ENCODE measurements at places on chromosomes 16 and 17.

DNA sequence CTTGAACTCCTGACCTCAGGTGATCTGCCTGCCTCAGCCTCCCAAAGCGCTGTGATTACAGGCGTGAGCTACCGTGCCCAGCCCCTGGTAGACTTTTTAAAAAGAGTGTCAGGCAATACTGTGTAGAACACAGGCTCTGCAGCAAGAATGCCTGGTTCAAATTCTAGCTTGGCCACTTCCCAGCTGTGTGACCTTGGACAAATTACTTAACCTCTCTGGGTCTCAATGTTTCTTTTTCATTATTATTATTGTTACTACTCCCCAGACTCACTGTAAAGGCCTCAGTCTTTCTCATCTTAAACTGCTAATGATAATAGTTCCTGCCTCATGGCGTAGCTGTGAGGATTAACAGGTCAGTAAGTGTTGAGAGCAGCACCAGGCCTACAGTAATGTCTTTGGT, 114.3 kb downstream of the LITAF start:
- no peak for DNase-seq

- no peak for DNase-seq
Observed at GRCh38 chr17:53719229-53719628, 103.5 kb upstream of the KIF2B start.

GRCh38 chr16:57699899-57700298, 5.3 kb downstream of the DRC7 start:
- no peak for DNase-seq

DNA sequence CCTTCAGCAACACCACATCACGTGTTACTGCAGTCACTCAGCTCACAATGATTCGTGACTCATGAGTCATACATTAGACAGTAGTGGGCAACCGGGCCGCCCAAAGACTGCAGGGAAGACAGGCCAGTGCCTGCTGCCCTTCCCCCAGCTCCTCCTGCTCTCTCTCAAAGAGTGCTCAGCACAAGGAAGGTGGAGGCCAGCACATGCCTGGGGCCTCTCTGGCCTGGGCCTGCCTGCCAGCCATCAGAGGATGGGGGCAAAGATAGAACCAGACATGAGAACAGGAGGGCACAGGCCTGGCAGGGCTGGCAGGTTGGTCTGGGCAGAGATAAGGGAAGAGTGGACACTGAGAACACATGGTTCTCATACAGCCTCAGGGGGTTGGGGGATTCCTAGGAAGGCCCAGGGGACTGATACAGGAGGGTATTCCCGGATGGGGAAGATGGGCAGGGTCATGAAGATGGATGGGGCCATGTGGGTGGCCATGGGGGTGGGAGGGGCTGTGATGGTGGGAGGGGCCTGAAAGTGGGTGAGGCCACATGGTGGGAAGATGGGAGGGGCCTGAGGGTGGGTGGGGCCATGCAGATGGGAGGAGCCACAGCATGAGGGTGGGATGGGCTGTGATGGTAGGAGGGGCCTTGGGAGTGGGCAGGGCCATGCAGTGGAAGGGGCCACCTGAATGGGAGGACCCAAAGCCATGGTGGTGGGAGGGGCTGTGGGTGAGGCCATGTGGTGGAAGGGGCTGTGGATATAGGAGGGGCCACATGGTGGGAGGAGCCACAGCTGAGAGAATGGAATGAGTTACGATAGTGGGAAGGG, 29.0 kb downstream of the KATNB1 start:
- peak; percentile 35 for DNase-seq

DNA sequence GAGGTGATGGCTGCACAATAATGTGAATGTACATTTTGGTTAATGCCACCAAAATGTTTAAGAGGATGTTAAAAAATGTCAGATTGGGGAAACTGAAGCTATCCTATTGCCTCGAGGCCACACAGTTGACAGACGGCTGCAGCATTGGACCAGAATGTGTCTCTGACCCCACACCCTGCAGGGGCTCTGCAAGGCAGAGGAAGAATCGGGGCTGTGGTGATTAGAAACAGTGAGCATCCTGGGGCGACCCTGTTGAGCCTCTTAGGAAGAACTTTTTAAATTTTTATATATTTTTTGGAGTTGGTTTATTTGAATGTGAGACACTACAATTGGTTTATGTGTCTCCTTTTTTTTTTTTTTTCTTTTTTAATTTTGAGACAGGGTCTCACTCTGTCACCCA, 15.0 kb upstream of the ADORA2B start:
- DNase-seq, result no peak

GRCh38 chr16:1008085-1008484, 26.5 kb downstream of the SOX8 start:
- DNase-seq, result no peak

DNA sequence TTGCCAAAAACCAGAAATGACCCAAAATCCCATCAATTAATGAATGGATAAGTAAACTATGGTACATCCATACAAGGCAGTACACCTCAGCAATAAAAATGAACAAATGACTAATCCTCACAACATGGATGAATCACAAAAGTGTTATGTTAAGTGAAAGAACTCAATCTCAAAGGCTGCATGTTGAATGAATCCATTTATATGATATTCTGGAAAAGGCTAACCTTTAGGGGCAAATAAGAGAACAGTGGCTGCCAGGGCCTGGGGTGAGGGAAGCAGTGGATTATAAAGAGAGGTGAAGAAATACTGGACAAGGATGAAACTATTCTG, 46.1 kb upstream of the MSI2 start:
- no peak for DNase-seq

GRCh38 chr17:35011671-35012216, 31.4 kb downstream of the LIG3 start:
- no peak for DNase-seq

- no peak for DNase-seq
Observed at GRCh38 chr16:19316846-19317245, 31.3 kb downstream of the CLEC19A start.

GRCh38 chr17:77151186-77151585, 10.4 kb downstream of the SEC14L1 start:
- no peak for DNase-seq

- DNase-seq, result no peak
Observed at GRCh38 chr17:18949566-18949965, 2.4 kb upstream of the SLC5A10 start.

- DNase-seq, result no peak
Observed at GRCh38 chr17:2903193-2903974, 107.1 kb downstream of the RAP1GAP2 start.

- DNase-seq, result peak; percentile 59
Observed at GRCh38 chr17:28570716-28571360, 486 bp downstream of the PIGS start.

GRCh38 chr17:73013301-73013700, 79.2 kb downstream of the SLC39A11 start:
- no peak for DNase-seq

GRCh38 chr17:7410634-7411426, 3.2 kb downstream of the NLGN2 start:
- DNase-seq, result no peak

DNA sequence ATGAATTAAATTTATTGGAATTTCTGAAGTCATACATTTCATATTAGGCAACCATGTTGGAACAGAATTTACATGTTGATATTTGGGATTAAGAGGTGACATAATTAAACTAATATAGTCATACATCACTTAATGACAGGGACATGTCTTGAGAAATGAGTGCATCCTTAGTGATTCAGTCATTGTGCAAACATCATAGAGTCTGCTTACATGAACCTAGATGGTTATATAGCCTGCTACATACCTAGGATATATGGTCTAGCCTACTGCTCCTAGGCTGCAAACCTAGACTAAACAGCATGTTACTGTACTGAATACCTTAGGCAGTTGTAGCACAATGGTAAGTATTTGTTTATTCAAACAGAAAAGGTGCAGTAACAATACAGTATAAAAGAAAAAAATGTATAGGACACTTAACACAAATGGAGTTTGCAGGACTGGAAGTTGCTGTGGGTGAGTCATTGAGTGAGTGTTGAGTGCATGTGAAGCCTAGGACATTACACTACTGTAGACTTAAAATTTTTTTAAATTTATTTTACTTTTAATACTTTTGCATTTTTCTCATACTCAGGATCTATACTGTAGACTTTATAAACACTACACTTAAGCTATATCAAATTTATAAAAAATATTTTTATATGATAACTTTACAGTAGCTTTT, 85.6 kb downstream of the OMG start:
- DNase-seq, result no peak

DNA sequence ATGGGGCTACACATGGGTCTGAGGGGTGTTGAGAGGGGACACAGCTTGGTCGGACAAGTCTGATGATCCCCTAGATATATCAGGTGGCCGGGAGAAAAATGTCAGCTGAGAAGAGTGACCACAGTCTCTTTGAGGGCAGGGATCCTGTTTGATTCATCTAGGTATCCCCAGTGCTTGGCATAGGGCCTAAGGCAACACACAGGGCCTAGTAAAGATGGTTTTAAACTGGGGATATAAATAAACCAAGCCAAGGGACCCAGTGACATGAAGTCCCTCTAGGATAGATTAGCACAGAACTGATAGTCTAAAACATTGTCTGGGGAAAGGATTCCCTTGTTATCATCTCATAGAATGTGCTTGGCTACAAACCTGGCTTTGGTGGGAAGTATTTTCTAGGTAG, 1.4 kb downstream of the ERCC4 start:
- no peak for DNase-seq

DNA sequence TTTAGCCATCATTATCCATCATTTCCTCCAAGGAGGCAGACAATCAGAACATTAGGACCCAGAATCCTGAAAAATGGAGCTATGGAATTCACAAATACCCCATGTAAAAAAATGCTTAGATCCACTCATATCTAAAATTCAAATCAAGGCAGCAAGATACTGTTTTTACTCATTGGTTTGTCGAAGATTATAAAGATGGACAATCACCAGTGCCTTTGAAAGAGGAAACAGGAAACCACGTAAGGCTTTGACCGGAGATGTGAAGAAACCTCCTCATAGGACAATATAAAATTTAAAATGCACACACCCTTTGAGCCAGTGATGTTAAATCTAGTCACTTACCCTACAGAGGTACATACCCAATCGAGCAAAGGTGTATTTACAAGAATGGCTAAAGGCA, 130.0 kb downstream of the XYLT1 start:
- DNase-seq, result no peak

DNA sequence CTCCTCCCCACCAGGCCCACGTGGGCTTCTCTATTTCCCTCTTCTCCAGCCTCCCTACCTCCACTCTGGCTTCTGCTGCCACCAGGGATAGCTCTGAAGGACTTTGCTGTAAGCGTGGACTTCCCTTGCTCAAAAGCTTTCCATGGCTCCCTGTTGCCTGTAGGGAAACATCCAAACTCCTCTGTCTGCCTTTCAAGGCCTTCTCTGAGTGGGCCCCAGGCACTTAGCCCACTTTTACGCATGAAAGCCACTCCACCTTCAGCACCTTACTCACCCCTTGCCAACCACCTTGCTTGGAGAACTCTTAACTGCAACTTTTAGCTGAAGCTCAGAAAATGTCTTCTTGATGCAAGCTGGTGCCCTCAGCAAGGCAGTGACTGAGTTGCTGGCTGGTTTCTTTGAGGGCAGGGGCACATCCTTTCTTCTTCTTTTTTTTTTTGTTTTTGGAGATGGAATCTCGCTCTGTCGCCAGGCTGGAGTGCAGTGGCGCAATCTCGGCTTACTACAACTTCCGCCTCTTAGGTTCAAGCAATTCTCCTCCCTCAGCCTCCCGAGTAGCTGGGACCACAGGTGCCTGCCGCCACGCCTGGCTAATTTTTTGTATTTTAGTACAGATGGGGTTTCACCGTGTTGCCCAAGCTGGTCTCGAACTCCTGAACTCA, 52.0 kb upstream of the DLX4 start:
- DNase-seq, result no peak

GRCh38 chr17:3772764-3773163, 28.2 kb downstream of the ITGAE start:
- DNase-seq, result no peak

- no peak for DNase-seq
Observed at GRCh38 chr17:1440921-1441320, 15.1 kb downstream of the CRK start.

DNA sequence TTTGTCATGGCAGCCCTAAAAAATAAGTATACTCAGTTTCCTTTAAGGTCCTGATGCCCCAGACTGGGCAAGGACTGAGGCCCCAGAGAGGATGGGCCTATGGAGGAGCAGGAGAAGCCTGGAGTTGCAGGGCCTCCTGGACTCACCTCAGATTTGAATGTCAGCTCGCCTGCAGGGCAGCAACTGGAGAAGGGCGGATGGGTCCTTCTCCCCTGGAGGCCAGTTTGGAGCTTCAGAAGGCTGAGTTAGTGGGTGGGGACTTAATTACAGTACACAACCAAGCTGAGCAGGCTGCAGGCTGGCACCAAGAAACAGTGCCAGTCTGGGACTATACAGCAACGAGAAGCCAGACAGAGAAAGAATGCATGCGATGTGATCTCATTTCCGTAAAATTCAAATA, 6.2 kb downstream of the PIRT start:
- no peak for DNase-seq

DNA sequence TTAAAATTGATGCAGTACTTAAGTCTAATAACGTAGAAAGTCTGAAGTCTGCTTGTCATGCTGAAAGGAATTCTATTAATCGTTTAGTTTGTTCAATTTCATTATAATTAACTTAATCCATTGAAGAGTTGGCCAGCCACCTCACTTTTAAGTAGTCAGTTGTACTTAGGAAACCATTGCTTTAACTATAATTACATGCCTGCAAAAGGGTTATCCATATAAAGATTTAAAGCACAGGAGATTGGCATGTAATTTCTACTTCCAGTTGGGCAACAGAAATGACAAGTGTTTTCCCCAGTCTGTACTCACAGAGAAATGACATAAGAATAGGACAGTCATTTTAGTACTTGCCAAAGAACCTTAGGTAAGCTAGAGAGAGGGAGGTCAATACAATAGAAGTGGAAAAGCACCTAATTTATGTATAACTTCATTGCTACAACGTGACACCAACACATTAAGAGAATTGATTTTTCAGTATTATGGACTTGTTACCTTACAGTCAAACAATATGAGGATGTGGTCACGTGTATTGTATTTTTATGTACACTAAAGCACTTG, 3.7 kb upstream of the USP32 start:
- no peak for DNase-seq

DNA sequence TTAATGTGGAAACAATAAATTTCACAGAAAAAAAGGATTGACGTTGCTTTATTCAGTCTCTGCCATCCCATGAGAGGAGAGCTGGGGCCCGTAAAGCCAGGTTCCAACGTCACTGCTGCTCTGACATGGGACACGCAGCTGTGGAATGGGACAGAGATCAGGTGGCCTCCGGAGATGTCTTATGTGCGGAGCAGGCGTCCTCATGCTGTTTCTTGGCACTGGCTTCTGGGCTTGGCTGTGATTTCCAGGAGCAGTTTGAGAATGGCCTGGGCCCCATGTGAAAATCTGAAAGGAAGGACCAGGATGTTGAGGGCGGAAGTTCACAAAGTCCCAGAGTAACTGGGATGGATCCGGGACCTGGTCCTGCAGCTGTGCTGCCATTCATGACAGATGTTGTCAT, 32.4 kb downstream of the NDEL1 start:
- DNase-seq, result no peak

- no peak for DNase-seq
Observed at GRCh38 chr16:7910116-7910515, 577.5 kb downstream of the RBFOX1 start.

Measured in activated CD4-positive, alpha-beta memory T cell treated with anti-CD3 and anti-CD28 coated beads, Interleukin-2, amount 10 ng/mL, durations not matched to agents 7 days and 5 days (primary cell).